ENCODE measurements at places on chromosomes 6 and 20.

DNA sequence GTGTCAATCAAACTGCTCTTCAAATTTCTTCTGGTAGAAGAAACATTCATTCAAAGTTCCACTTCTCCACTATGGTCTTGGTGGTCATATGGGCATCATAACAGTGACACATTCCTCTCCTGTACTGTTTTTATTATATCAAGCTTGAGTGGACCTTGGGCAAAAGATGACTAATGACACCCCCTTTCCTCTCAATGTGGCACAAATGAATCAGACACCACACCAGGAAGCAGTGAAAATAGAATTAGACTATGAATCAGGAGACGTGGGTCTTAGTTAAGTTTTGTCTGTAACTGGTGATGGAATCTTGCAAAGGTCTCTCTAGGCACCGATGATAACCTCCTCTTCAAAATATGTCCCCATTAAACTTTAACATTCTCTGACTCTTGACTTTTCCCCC is 9.0 kb upstream of the NRSN1 start:
- DNase-seq, result no peak

- no peak for DNase-seq
Observed at GRCh38 chr6:56840467-56841380, 114.2 kb upstream of the BEND6 start.

GRCh38 chr6:106752641-106753040 is 123.3 kb downstream of the QRSL1 start:
- DNase-seq, result no peak

- DNase-seq, result no peak
Observed at GRCh38 chr6:165566088-165566828, 96.8 kb downstream of the PDE10A start.
